Sigmoid colon (tissue), 7 donors: ENCODE measurements at places on chromosomes 11 and 22. TPM values are rescaled to one million over a fixed set of nuclear protein-coding genes. Genes with fewer than 3 reads are reported as not detected.

DNA sequence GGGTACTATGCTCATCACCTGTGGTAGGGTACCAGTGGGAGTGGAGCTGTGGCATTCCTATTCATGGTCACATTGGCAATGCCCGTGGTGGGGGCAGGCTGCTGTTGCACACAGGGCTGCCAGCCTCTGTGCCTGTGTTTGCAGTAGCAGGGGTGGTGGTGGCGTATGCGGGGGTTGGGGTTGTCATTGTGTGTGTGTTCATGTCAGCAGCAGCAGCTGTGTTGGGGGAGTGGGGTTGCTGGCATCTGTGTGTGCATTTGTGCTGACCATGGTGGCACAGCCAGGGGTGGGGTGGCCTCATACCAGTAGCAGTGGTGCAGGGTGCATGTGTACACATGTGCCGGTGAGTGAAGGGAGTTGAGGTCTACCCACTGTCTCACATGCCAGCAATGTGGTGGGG lies 34.4 kb downstream of the TMEM225 start:
- no peak overlapping the region for H3K4me3 ChIP-seq
- H3K36me3 ChIP-seq: no peaks in the 10 kb centered on the region
- H3K27ac ChIP-seq: no peak overlapping the region
- no peaks in the 10 kb centered on the region for H3K4me1 ChIP-seq
- no peak for DNase-seq
- H3K27me3 ChIP-seq: no peaks in the 10 kb centered on the region

Gene P2RX3
- not detected for total RNA-seq

DNA sequence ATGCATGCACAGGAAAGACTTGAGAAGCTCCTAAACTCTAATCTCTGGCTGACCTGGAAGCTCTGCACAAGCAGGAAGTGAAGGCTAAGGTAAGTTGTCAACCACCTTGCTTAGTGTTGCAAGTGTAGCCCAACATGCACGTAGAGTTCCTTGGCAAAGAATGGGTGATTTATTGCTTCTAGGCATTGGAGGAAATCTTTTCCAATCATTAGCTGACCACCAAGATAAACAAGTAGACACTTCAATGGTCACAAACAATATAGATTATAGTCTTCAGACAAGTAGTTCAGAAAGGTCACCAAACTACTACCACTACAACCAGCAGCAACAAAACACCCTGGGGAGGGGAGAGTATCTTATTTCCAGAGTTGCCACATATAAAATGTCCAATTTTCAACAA lies 105.6 kb downstream of the STK33 start:
- DNase-seq: no peak
- H3K27ac ChIP-seq: no peak overlapping the region
- H3K36me3 ChIP-seq: no peaks in the 10 kb centered on the region
- no peaks in the 10 kb centered on the region for H3K4me1 ChIP-seq

GRCh38 chr22:31637447-31637890 lies 24.5 kb downstream of the PISD start:
- H3K4me3 ChIP-seq: no peak overlapping the region
- peaks cover 11% of the 10 kb centered on the region for H3K4me1 ChIP-seq
- no peaks in the 10 kb centered on the region for H3K36me3 ChIP-seq
- no peak for DNase-seq

Gene UCP3
- total RNA-seq: 0.71 TPM

Gene OR6T1
- not detected for total RNA-seq

Gene GLYAT
- total RNA-seq: not detected

DNA sequence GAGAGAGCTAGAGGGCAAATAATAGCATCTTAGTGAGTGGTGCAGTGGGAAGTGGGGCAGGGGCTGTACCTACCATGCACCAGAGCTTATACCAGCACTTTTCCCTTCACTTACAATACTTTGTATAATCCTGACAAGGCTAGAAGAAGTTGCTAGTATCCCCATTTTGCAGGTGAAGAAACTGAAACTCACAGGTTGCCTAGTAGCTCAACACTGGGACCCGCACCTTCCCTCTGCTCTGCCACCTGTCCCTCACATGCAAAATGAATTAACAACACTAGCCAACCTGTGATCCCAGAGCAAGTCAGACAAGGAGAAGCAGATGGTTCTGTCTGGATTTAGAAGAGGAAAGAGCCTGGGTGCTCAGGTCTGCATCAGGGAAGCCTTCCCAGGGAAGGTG lies 510.4 kb downstream of the BUD13 start:
- H3K4me3 ChIP-seq: no peak overlapping the region
- H3K36me3 ChIP-seq: no peaks in the 10 kb centered on the region
- H3K4me1 ChIP-seq: no peaks in the 10 kb centered on the region
- H3K27me3 ChIP-seq: no peaks in the 10 kb centered on the region

DNA sequence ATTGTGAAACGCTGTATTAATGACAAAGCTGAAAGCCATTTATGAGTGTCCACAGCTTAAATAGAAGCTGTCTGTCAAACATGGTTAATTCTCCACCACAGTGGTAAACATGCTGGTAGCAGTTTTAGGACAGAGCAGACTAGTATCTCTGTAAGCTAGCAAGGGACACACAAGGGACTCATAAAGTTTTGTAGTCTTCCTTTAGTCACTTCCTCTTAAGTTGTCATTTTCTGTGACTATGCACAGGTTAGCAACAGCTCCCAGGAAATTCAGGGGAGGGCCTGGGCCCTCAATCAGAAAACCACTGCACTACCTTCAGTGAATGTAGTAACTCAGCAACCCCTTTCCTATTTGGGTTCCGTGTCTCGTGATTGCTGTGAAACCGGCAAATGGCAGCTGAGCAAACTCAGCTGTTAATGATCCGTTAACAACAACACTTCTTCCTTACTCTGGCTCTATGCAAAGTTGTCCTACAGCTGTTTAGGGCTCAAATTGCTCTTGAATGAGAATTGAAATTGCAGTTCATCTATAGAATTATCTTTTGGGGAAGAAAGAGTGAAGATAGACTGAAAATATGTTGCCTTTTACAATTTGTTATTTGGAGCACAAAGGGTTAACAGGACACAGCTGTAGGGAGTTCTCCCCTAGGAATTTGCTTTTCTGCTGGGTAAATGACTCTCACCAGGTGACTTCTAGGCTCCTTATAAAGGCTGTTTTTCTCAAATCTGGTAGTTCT lies at the start of gene MMP26:
TSS of gene MMP26 (plus strand) at position 731 of the 736 bp plus-strand sequence.
- H3K4me1 ChIP-seq: peaks cover 7% of the 10 kb centered on the region
- H3K27me3 ChIP-seq: no peaks in the 10 kb centered on the region
- no peak for DNase-seq
- no peaks in the 10 kb centered on the region for H3K36me3 ChIP-seq
- no peak within 1 kb of the TSS for H3K27ac ChIP-seq

DNA sequence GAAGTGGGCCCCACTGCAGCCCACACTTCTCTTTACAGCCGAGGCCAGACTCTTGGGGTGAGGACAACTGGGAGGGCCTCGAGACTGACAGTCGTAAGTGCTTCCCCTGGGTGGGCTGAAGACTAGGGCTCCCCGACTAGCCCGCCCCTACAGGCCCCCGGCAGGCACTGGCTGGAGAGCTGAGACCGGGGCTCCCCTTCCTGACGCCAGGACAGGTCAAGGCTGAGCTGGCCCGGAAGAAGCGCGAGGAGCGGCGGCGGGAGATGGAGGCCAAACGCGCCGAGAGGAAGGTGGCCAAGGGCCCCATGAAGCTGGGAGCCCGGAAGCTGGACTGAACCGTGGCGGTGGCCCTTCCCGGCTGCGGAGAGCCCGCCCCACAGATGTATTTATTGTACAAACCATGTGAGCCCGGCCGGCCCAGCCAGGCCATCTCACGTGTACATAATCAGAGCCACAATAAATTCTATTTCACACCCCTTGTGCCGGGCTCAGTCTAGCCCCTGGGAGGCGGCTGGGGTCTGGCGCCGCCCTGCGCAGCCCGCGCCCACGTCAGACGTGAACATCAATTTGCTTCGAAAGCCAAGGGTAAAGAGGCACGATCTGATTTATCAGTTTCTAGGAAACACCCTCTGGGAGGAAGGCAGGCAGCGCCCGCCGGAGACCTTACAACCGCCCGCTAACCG lies 13.5 kb downstream of the SCYL1 start:
- peaks cover 36% of the 10 kb centered on the region for H3K36me3 ChIP-seq
- H3K27ac ChIP-seq: no peak overlapping the region
- peak; percentile 68 for DNase-seq
- H3K27me3 ChIP-seq: no peaks in the 10 kb centered on the region
- H3K4me1 ChIP-seq: peaks cover 25% of the 10 kb centered on the region
- H3K4me3 ChIP-seq: no peak overlapping the region

Gene EI24
- 109 TPM for total RNA-seq

Gene RASSF10
- 0.33 TPM for total RNA-seq

Gene TTC17
- total RNA-seq: 93.3 TPM

GRCh38 chr11:2211113-2211971 lies 39.7 kb upstream of the TH start:
- no peak overlapping the region for H3K27ac ChIP-seq
- H3K27me3 ChIP-seq: peaks cover 6% of the 10 kb centered on the region
- no peak overlapping the region for H3K4me3 ChIP-seq
- H3K4me1 ChIP-seq: no peaks in the 10 kb centered on the region
- DNase-seq: peak; percentile 52
- H3K36me3 ChIP-seq: no peaks in the 10 kb centered on the region

- H3K36me3 ChIP-seq: no peaks in the 10 kb centered on the region
- no peaks in the 10 kb centered on the region for H3K27me3 ChIP-seq
- no peak overlapping the region for H3K27ac ChIP-seq
- H3K4me3 ChIP-seq: no peak overlapping the region
These were observed 15.0 kb downstream of the CRTAM start for GRCh38 chr11:122853261-122853660.

Gene PATE2
- 0.68 TPM for total RNA-seq

DNA sequence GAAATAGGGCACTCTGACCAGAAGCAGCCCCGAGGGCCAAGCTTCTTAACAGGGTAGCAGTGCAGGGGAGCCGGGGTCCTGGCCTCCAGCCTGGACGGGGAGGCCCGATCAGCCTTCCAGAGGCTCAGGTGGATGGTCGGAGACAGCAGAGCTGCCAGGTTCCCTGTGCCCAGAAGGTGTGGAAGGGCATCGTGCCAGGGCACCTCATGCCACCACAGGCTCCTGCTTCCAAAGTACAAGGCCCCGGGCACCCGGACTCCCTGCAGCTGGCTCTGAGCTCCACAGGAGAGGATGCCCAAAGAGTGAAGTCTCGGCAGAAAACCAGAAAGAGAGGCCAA lies 14.3 kb downstream of the EHD1 start:
- H3K36me3 ChIP-seq: peaks cover 12% of the 10 kb centered on the region
- peaks cover 91% of the 10 kb centered on the region for H3K4me1 ChIP-seq
- H3K4me3 ChIP-seq: peak overlapping the region; percentile 17
- H3K27me3 ChIP-seq: no peaks in the 10 kb centered on the region
- no peak for DNase-seq

DNA sequence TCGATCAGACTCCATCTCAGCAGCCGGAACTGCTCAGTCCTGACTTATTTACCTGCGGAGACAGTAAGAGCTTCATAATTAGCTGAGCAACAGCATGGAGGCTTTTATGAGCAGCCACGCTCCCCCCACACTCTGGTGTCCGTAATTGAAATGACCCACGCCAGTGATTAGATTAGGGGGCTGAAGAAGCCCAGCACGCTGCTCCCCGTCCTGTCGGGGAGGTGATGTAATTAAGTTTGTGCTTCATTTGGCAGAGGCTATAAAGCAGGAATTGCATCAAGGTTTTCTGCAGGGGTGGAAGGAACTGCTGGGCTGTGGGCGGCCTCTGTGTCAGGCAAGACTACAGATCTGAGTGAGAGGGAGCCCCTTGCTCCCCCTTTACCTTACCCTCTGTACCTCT lies 22.8 kb upstream of the HTR3A start:
- H3K36me3 ChIP-seq: no peaks in the 10 kb centered on the region
- H3K4me1 ChIP-seq: no peaks in the 10 kb centered on the region
- DNase-seq: no peak

DNA sequence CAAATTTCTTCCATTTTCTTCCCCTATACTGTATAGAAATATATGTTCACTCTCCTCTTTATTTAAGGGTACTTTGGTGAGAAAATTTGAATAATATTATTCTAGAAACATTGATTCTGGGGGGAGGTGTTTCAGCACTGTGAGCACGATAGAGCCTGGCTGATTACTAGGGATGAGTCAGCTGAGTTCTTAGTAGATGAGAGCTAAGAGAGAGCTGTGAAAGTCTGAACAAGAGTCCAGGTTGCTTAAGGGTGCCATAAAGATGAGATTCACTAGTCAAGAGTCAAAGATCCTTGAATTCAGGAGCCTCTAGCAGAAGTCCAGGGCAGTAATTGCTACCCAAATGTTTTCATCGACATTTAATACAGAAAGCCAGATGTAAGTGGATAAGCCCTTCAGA lies 756.6 kb upstream of the API5 start:
- H3K27me3 ChIP-seq: no peaks in the 10 kb centered on the region
- no peaks in the 10 kb centered on the region for H3K4me1 ChIP-seq
- H3K27ac ChIP-seq: no peak overlapping the region

DNA sequence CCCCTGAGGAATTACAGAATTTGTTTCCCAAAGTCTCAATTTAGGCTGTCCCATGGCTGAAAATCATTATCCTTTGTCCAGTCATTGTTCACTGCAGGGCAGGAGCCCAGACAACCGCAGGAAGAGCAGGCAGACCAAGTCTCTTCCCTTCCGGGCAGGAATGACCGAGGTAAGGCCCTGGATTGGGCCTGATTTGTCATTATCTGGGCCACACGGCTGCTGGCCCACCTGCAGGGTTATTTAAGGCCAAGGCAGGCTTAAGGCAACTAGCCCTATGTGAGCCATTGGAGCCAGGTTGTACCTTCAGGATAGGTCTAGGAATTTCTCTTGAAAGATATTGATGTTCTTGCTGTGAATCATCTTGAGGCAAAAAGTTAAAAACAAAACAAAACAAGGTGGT lies 9.7 kb upstream of the IL10RA start:
- DNase-seq: no peak
- no peaks in the 10 kb centered on the region for H3K4me1 ChIP-seq
- H3K27me3 ChIP-seq: no peaks in the 10 kb centered on the region

- no peaks in the 10 kb centered on the region for H3K27me3 ChIP-seq
- no peak overlapping the region for H3K4me3 ChIP-seq
- H3K4me1 ChIP-seq: no peaks in the 10 kb centered on the region
- no peak overlapping the region for H3K27ac ChIP-seq
These were observed 65.1 kb downstream of the MYO7A start for GRCh38 chr11:77193167-77193566.

Gene IGF2
- total RNA-seq: 36.5 TPM

Gene B3GAT1
- not detected for total RNA-seq

GRCh38 chr11:62419943-62420342 lies 1.1 kb downstream of the SCGB1A1 start:
- H3K4me1 ChIP-seq: peaks cover 53% of the 10 kb centered on the region
- no peak overlapping the region for H3K4me3 ChIP-seq
- peak overlapping the region; percentile 81 for H3K27ac ChIP-seq
- no peaks in the 10 kb centered on the region for H3K36me3 ChIP-seq
- no peak for DNase-seq

- no peak overlapping the region for H3K27ac ChIP-seq
- DNase-seq: no peak
- H3K27me3 ChIP-seq: no peaks in the 10 kb centered on the region
- H3K4me1 ChIP-seq: no peaks in the 10 kb centered on the region
- H3K36me3 ChIP-seq: peaks cover under 1% of the 10 kb centered on the region
These were observed 69.6 kb upstream of the ALKBH3 start for GRCh38 chr11:43810929-43811596.
